Activated CD4-positive, alpha-beta T cell treated with anti-CD3 and anti-CD28 coated beads, Interleukin-10, Interleukin-2, amounts not matched to agents 100 ng/mL and 50 ng/mL, durations not matched to agents 16 hours and 8 hours (primary cell): ENCODE measurements at places on chromosomes 5 and 9.

DNA sequence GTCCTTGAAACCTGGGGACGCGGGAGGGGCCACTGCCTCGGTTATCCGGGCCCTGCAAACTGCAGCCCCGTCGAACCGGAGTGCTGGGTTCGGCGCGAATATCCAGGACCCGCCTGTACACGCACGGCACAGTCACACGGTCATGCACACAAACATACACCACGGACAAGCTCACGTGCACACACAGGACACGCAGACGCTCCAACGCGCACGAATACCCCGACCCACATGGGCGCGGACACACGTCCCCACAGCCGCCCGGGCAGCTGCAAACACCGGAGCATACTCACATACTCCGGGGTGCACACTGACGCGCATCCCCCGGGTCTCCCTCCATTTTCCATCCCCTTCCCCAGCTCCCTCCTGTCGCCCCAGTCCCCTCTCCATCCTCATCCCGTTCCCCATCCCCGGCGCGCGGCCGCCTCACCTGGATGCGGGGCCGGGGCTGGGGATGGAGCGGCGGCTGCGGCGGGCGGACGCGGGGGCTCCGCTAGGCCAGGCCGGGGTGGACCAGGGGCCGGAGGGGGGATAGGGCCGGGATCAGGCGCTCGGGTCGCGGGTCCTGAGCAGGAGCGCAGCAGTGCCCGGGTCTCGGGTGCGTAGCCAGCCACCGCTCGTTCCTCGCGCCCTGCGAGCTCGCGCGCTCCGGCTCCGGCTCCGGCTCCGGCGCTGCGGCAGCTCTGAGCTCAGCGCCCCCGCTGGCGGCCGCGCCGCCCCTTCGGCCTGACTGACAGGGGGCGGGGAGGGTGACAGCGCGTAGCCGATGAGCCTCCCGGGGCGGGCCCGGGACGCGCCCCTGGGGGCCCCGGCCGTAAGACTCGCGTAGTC, at the start of the genes EIF4E1B and SNCB:
Gene EIF4E1B (plus strand): TSS at position 823 of the 828 bp plus-strand sequence. CDS start 12,113 bp downstream, outside the sequence.
Gene SNCB (minus strand): TSS at position 682 of the 828 bp plus-strand sequence. CDS start 880 bp downstream, outside the sequence.
- peak; percentile 60 for DNase-seq

- no peak for DNase-seq
These were observed 237.5 kb downstream of the TRIM32 start for GRCh38 chr9:116924462-116925110.

- DNase-seq: no peak
These were observed 372.1 kb downstream of the ARRDC3 start for GRCh38 chr5:91011029-91011428.

- no peak for DNase-seq
These were observed 45.6 kb upstream of the INSYN2B start for GRCh38 chr5:170025853-170026252.

DNA sequence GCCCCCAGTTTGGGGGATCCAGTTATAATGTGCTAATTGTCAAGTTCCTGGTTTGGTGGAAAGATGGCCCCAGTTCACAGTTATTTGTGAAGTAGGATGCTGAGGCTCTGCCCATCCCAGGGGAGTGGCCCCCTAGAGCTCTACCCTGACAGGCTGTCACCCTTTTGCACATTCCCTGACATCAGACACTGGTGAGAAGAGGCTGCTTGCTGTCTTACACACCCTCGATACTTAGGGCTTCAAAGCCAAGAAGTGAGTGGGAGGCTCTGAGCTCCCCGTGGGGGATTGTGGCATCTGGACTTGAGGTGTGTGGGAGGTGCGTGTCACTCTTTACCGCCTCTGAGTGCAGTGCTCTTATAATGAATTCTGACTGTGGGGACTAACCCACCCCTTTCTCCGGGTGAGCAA, 168.5 kb downstream of the DOCK2 start:
- DNase-seq: peak; percentile 84

GRCh38 chr9:82105729-82106128, 117.2 kb downstream of the SPATA31D1 start:
- DNase-seq: no peak

DNA sequence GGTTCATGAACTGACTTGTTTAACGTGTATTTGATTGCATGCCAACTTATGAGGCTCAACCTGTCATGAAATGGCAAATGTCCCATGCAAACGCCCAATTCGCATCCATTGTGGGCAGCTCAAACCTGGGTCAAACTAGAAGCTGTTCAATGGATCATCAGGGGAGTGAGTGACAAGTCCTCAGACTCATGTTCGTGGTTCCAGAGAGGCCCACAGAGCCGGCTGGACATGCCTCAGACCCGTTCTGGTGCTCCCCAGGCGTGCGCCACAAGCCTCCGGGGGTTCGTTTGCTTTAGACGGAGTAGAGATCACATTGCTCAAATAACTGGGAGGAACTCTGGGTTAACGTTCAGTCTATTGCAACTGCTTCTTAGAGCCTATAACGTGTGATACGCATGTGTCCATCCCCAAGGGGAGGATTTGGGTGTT, 15.0 kb downstream of the GFI1B start:
- DNase-seq: no peak

- DNase-seq: no peak
These were observed 207.9 kb downstream of the CNTLN start for GRCh38 chr9:17342696-17343095.

DNA sequence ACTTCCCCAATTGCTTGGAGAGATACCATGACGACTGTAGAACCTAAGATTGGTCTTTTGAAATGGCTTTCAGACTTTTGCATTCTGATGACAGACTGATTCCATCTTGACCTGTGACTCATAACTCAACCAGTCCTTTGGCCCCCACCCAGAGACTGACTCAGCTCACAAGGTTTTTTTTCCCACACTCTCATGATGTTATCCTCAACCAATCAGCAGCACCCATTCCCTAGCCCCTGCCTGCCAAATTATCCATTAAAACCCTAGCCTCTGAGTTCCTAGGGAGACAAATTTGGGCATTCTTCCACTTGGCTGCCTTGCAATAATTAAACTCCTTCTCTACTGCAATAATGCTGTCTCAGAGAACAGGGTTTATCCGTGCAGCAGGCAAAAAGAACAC, 1263.3 kb upstream of the CDH9 start:
- DNase-seq: no peak

DNA sequence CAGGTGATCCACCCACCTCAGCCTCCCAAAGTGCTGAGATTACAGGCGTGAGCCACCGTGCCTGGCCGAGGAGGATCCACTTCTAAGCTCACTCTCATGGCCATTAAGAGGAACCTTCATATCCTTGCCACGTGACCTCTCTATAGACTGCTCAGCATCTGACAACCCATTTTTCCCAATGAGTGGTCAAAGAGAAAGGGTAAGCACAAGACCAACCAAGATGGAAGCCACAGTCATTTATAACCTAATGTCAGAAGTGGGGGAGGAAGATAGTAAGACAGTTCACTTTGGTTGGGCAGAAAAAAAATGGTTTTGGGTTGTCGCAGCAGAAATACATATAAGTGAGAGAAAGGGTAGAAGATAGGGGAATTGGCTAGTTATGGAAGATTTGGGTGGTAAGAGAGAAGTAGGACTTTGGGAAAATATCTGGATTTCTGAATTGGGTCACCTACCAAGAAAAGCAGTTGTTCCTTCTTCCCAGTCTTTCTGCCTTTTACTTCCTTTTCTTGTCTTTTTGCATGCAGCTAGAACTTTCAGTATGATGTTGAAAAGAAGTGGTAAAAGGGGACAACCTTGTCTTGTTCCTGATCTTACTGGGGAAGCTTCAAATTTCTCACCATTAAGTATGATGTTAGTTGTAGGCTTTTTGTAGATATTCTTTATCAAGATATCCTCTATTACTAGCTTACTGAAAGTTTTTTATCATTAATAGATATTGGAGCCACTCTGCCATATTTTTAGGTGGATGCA, 15.6 kb downstream of the SNX2 start:
- DNase-seq: no peak

DNA sequence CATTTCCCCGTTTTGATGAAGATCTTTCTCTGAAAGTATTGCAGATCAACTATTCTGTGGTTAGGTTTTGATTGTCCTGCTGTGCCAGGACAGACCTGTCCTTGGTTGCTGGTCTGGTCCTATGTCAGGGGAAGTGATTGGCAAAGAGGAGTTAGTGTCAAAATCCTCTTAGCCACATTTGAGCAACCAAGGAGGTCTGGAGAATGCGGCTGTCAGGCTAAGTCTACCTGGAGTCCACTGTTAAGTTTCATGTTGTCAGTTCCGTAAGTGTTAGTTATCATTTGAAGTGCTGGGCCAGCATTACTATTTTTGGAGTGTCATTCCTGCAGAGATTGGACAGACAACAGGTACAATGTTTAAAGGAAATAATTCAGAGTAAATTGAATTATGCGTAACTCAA, 62.3 kb downstream of the UBE2QL1 start:
- no peak for DNase-seq

DNA sequence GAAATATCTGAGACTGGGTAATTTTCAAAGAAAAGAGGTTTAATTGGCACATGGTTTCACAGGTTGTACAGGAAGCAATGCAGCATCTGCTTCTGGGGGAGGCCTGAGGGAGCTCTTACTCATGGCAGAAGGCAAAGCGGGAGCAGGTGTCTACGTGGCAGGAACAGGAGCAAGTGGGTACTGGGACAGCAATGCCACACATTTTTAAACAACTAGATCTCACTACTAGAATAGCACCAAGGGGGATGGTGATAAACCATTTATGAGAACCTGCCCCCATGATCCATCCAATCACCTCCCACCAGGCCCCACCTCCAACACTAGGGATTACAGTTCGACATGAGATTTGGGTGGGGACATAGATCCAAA, 47.6 kb upstream of the HOMER1 start:
- peak; percentile 42 for DNase-seq

DNA sequence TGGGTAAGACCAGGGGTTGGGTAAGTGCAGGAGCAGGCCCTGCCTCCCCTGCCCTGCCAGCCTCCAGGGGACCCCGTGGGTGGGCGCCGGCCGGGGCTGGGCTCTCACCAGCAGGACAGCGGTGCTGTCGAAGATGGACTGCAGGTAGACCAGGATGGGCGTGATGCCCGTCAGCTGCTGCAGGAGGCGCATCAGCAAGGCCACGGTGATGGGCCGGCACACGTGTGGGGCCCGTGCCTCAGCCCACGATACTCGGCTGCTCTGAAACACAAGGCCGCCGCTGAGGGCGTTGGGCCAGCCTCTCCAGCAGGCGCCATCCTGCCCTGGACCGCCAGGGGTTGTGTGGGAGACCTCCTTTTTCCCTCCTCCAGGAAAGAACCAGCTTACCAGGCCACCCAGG, 4.0 kb downstream of the SLC2A6 start:
- no peak for DNase-seq

GRCh38 chr5:1564182-1564748, 40.5 kb upstream of the LPCAT1 start:
- no peak for DNase-seq

- peak; percentile 61 for DNase-seq
These were observed 11.6 kb upstream of the ITGA1 start for GRCh38 chr5:52776116-52776515.

DNA sequence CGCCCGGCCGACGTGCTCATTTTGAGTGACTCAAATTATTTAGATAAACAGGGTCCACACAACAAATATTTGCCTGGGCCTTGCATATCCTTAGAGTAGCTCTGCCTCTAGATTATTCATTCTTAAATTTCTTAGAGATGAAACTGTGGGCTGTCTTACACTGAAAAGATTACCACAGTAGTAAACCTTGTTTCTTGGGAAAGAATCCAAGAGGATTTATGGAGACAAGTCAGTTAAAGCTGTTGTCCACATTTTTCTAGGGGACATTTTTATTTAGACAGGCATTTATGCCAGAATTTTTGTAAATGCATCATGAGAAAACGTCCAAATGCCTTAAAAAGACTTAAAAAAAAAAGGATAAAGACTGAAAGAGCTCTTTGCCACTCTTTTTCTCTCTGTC, 32.6 kb upstream of the RANBP3L start:
- DNase-seq: no peak

DNA sequence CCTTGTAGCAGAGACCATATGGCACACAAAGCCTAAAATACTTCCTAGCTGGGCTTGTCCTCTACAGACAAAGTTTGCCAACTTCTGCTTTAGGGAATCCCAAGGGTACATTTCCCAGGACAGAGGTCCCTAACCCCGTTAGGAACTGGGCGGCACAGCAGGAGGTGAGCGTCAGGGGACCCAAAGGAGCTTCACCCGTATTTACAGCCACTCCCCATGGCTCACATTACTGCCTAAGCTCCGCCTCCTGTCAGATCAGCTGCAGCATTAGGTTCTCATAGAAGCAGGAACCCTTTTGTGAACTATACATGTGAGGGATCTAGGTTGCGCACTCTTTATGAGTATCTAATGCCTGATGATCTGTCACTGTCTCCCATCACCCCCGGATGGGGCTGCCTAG, 88.5 kb upstream of the TRPM3 start:
- no peak for DNase-seq

DNA sequence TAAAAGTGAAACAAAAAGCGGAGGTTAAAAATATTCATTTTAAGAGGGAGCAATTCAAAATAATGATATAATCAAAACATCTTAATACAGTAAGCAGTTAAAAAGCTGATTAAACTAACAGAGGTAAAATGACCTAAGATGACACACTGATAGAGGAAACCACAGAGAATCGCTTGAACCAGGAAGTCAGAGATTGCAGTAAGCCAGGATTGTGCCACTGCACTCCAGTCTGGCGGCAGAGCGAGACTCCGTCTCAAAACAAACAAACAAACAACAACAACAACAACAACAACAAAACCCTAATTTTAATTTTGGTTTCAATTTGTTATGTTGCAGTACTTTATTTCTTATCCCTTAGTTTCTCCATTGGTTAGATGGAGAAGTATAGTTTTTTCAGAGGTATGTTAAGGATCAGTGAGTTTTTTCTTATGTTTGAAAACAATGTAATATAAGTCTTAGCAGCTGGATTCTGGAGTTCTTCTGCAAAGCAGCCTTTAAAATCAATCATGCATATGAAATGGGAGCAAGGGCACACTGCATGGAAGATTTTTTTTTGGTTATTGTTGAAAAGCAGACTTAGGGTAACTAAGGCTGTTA, 58.5 kb downstream of the MLANA start:
- peak; percentile 63 for DNase-seq

- DNase-seq: no peak
These were observed 3.3 kb upstream of the DCTN3 start for GRCh38 chr9:34623374-34624235.

DNA sequence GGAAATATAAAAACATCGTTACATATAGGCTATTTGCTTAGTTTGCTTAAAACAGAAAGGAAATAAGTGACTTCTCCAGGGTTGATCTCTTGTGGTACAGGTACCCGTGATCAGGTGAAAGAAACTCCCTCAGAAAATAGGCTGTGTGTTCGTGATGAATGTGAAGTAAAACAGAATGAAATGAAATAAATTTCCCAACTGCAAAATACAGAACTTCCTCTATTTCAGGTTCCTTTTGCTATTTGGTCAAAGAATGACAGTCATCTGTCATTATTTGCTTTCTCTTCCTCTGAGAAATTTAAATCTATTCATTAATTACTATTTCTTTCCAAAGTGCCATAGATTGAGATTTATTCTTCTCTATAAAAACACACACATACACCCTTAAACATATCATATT, 408.1 kb downstream of the FAM170A start:
- DNase-seq: no peak

DNA sequence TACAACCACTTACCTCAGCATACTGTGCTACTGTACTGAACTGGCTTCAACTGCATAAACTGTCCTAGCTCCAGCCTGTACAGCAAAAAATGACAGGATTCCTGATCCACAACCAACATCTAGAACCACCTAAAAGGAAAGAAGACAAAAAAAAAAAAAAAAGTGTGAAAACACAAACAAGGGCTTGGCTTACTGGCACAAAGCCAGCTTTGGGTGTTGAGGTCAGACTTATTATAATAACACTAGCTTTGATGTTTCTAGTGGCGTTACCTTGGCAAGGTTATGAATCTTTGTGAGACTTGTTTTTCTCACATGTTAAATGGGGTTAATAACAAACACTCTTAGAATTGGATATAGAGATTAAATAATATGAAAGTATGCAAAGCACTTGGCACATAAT, 148.5 kb upstream of the PUM3 start:
- no peak for DNase-seq
